ENCODE measurements at places on chromosomes 4 and X.

DNA sequence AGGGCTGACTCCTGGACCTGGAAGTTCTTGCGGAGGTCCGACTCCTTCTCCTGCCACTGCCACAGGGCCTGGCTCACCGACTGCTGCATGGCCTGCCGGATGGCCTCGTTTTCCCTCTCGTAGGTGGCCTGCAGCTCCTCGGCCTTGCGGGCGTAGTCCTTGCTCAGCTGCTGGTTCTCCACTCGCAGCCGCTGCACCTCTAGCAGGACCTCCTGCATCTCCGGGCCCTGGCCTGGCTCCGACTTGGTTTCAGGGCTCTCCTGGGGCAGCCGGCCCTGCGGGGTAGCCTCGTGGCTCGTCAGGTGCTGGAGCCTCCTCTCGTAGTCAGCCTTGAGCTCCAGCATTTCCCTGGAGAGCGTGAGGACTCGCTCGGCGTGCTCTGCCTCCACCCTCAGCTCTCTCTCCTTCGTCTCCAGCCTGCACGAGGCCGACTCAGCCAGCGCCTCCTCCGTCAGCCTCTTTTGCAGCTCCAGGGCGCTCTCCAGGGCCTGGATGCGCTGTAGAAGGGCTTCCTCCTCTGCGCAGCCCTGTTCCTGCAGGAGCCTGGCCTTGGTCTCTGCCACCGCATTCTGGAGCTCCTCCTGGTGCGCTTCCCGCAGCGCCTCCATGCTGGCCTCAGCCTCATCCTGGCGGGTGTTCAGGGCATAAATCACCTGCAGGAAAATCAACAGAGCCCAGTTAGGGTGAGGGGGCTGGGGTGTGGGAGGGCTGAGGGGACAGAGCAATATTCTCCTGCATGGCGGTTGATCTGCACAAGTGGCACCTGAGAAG, 72.2 kb downstream of the FAM184B start:
- no peak for DNase-seq

GRCh38 chr4:182679533-182679932, 237.7 kb downstream of the DCTD start:
- DNase-seq: no peak

GRCh38 chrX:110743679-110744340, 51.8 kb downstream of the CHRDL1 start:
- no peak for DNase-seq

- DNase-seq: peak; percentile 56
Measured at GRCh38 chr4:74230902-74231499, 73.1 kb downstream of the MTHFD2L start.

DNA sequence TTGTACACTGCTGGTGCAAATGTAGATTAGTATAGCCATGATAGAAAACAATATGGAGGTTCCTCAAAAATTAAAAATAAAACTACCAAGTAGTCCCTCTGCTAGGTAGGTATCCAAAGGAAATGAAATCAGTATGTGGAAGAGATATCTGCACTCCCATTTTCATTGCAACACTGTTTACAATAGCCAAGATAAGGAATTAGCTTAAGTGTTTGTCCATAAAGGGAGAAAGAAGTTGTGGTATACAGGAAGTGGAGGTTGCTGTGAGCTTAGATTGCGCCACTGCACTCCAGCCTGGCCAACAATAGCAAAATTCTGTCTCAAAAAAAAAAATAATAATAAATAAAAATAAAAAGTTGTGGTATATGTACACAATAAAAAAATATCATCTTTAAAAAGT, 325.0 kb upstream of the EMCN start:
- no peak for DNase-seq

- DNase-seq: peak; percentile 52
Measured at GRCh38 chr4:184343502-184344177, 126.0 kb upstream of the ENPP6 start.

GRCh38 chr4:34492414-34492813, 1751.9 kb downstream of the ARAP2 start:
- DNase-seq: no peak

DNA sequence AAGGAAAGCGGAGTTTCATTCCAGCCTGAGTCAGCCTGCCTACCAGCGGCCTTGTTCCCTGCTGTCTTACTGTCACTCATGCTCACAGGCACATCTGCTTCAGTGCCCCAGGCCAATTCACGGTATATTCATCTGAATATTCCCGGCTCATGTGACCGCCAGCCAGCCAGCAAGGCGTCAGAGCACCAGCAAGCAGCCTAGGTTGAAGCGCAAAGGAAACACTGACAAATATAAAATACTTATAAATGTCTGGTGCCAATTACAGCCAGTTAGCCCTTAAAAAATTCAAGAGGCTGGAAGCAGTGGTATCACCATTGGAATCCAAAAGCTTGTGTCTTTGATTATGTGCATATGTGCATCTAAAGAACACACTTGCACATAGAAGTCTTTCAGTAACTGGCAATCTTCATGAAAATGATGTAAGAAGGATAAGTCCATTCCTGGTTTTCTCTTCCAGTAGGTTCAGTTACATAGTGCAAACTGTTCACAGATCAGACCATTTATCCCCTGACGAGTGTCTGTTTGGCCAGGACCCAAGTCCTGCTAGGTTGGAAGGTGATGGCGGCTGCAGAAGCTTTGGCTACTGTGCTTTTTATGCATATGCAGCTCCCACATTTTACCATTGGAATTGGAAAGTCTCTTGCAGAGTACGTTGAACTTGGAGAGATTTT, 61.3 kb downstream of the LUZP4 start:
- no peak for DNase-seq

GRCh38 chr4:773214-773613, 52.7 kb downstream of the CPLX1 start:
- DNase-seq: no peak

- no peak for DNase-seq
Measured at GRCh38 chrX:132652871-132653270, 164.0 kb upstream of the MBNL3 start.

GRCh38 chr4:150828159-150828558, 186.9 kb downstream of the LRBA start:
- DNase-seq: no peak

DNA sequence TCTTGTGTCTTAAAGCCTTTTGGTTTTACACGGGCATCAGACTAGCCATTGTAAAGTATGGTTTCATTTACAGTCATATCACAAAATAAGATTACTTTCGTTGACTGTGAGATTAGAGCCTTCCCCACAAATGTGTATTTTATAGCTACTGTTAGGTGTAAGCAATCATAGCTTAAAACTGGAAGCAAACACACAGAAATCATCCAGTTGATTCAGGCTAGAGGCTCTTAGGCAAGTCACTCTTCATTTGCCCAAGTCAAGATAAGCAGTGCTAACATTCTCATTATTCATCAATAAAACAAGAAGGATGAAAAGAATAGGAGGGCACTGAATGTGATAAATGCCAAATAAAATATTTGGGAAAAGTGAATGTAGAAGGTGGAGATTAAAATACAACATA, 448.7 kb upstream of the FAM241A start:
- no peak for DNase-seq

GRCh38 chr4:107917500-107917899, 13.8 kb upstream of the CYP2U1 start:
- DNase-seq: no peak

GRCh38 chr4:98583265-98583664, 75.1 kb downstream of the TSPAN5 start:
- no peak for DNase-seq

GRCh38 chr4:184784628-184785257, 41.0 kb downstream of the ACSL1 start:
- no peak for DNase-seq

GRCh38 chrX:53239474-53239873, 14.5 kb upstream of the KDM5C start:
- no peak for DNase-seq

DNA sequence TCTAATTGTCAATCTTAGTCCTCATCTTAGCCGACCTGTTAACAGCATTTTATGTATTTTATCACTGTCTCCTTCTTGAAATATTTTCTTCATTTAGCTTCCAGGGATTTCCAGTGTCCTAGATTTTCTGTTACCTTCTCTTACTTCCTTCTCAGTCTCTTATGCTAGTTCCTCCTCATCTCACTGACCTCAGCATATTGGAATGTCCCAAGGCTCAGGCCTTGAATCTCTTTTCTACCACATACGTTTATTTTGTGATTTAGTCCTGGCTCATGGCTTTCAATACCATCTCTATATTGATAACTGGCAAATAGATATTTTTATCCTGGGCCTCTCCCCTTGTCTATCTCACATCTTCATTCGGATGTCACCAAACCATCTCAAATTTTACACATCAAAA, 61.1 kb downstream of the IQCM start:
- DNase-seq: no peak

- no peak for DNase-seq
Measured at GRCh38 chrX:68878977-68879645, 50.3 kb downstream of the EFNB1 start.

- DNase-seq: no peak
Measured at GRCh38 chrX:46838486-46838870, 1.6 kb downstream of the RP2 start.

GRCh38 chrX:95823796-95824195, 860.8 kb upstream of the DIAPH2 start:
- no peak for DNase-seq

GRCh38 chr4:72323227-72323626, 245.8 kb downstream of the ADAMTS3 start:
- DNase-seq: no peak

DNA sequence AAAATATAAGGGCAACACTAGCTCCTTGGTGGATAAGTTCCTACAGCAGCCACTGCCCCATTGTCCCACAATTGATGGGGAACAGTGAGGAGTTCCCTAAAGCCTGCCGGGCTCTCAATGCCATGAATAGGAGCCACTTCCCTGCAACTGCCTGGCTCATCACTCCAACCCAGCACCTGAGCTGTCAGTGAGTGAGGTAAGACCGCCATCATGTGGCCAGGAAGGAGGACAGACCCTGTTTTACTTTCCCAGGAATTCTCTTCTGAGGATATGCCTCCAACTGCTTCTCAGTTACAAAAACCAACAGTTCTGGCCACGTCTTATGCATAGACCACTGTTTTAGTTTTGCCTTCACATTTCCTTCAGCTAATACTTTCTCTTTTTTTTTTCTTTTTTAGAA, 45.5 kb downstream of the SRPX start:
- peak; percentile 1 for DNase-seq

DNA sequence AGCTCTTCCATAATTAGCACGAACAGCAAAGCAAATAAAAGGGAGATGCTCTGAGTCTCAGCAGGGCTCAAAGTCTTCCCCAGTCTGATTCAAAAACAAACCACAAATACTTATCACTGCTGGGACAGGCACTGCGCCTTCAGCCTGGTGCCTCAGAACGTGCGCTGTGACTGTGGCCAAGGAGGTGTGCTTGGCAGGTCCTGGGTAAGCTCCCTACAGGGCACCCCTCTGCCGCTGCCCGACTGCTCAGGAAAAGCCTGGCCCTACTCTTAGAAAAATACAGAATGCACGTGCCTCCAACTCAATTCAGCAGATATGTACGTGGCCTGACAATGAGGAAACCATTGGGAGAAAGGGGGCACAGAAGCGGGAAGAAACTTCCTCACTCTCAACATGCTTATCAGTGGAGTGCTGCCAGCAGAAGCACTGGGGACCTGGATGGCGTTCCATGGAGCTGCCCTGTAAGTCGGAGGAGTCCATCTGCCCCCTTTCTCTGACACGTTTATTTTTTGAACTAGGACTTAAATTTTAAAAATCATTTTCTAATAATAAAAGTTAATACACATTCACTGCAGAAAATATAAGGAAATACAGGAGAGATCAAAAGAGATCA, 86.8 kb downstream of the GATB start:
- DNase-seq: no peak

GRCh38 chr4:139666735-139667281, 1.2 kb downstream of the MGST2 start:
- no peak for DNase-seq

DNA sequence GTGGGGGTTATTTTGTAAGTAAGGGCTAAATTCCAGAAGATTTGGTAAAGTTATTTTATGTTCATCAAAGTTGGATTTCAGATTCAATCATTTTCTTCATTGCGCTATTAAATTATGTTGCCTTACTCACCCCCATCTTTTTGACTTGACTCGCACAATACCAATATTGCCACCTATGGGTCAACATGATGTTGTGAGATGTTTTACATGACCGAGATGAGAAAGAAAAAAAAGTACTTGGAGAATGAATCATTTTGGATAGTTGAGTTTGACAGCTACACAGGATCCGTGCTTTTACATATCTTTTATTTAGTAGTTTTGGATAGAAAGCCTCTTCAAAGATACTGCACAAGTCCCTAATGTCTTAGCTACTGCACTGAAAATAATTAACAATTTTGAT, 224.2 kb upstream of the EMCN start:
- DNase-seq: peak; percentile 17

GRCh38 chrX:119692191-119693039, 553 bp downstream of the SEPTIN6 start:
- no peak for DNase-seq

DNA sequence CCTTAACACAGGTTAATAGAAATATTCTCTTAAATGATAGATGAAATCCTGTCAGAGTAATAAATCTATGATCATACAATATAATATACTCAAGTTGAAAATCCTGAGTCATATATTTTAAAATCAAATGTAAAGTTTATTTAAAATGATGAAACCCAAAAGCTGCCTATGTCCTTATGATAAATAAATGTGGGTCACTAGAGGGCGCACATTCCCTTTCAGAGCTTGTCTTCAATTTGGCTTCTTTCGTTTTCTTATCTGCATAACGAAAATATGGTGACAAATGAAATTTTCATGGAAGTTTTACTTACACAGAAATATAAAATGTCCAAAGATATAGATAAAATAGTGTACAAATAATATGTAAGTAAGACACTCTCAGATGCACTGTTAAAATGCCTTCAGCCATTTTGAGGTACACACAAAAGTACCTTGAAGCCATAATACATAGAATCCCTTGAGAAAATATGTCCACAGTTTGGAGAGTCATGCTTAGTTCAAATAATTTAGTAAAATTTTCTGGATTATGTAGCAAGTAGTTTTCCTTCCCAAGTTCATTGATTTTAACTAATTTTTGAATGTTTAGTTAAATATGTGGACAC, 680.4 kb downstream of the DMD start:
- DNase-seq: no peak

- DNase-seq: no peak
Measured at GRCh38 chrX:31279359-31279758, 207.5 kb upstream of the FTHL17 start.

- DNase-seq: no peak
Measured at GRCh38 chr4:48173056-48173991, 39.3 kb upstream of the TXK start.

DNA sequence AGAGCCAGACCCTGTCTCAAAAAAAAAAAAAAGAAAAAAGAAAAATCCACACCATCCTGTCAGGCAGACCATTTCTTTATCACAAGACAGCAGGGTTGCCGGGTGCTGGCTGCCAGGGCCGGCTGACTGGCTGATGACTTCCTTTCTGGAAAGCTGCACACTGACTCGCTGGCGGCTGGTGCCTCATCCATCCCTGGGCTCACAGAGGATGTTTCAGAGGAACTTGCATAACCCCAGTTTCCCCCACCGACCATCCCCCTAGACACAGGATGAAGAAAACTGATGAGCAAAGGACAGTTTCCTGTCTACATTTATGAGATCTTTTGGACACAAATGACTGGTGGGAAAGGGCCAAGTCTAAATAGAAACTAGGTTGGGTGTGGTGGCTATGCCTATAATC, 14.1 kb downstream of the HPSE start:
- no peak for DNase-seq

GRCh38 chrX:30831082-30831481, 58.0 kb downstream of the TAB3 start:
- DNase-seq: no peak

- DNase-seq: no peak
Measured at GRCh38 chr4:185344743-185345538, 50.8 kb downstream of the LRP2BP start.

- no peak for DNase-seq
Measured at GRCh38 chrX:68929332-68930150, 100.7 kb downstream of the EFNB1 start.

All from SW 1271 (cell line).